Pulmonary artery endothelial cell (primary cell): ENCODE measurements at places on chromosomes 4 and X.

- DNase-seq, result no peak
Observed at GRCh38 chrX:40278340-40279090, 180.8 kb upstream of the BCOR start.

GRCh38 chr4:79178760-79179159 lies 147.1 kb downstream of the NAA11 start:
- no peak for DNase-seq

GRCh38 chrX:95764972-95765451 lies 919.6 kb upstream of the DIAPH2 start:
- DNase-seq, result no peak

GRCh38 chr4:15068298-15068697 lies 66.0 kb downstream of the CPEB2 start:
- no peak for DNase-seq

DNA sequence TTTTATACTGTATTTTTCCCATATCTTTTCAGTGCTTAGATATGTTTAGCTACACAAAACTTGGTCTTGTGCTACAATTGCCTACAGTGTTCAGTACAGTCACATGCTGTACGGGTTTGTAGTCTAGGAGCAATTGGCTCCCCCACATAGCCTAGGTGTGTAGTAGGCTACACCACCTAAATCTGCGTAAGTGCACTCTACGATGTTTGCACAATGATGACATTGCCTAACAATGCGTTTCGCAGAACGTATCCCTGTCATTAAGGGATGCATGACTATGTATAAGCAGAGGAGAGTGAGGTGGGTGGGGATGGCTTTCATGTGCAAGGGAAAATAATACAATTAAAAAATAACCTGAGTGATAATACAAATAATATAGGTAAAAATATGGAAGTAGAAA lies 131.4 kb downstream of the GBA3 start:
- no peak for DNase-seq

DNA sequence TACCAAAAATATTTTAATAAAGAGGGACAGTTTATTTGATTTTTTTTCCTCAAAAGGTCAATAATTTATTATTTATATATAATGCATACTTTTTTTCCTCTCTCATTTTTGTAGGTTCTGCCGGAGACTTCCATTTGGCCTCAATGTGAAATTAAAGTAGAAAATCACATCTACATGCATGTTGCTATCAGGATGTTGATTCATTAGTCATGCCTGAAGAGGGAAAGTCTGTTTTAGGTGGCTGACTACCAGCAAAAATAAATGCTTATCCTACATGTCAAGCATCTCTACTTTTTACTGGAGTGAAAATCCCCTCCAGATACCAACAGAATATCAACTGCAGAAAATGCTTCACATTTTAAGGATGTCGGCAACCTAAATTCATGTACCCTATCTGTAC lies 41.5 kb downstream of the KIAA0232 start:
- no peak for DNase-seq

DNA sequence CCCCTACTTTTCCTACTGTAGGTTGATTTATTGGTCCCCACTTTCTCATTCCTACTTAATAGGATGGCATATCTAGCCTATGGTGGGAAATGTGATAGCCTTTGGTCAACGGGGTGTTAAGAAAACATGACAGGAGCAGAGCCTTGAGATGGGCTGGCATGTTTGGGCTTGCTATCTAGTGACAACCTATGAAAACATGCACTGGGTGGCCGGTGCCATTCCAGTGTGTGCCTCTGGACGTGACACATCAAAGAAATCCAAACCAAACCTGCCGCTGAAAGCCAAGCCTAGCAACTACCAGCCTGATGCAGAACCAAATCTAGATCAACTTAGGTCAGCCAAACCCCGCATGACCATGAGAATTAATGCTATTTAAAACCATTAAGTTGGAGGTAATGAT lies 317.6 kb downstream of the DMD start:
- no peak for DNase-seq

- no peak for DNase-seq
Observed at GRCh38 chrX:14347523-14347922, 181.8 kb upstream of the GLRA2 start.

DNA sequence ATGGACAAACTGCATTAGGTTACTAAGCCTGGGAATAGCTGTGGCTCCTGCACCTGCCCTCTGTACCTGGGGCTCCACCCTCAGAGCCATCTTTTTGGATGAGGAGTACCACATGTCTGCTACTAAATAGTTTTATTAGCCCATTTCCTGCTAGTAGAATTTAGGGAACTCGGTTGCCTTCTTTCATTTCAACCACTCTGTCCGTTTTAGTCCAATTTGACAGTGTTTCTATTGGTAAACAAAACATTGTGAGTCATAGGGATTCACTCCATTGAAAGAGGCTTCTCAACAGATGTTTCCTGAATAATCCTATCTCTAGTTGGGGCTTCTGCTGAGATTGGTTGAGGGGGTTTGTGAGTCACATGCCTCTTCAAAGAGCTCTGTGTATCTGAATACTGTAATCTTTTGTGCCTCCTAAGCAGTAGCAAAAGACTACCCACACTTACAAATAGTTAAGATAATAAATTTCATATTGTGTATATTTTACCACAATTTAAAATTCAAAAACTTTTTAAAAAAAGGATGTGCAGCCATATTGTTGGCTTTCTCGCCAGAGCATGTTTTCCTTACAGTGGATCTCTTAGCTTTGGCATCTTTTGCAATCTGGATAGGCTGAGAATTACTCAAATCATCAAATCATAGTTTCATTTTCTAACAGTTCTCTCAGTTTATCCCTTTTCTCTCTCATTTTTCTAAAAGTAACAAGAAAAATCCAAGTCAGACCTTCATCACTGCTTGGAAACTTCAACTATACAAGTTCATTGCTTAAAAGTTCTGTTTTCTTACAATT lies 9.9 kb downstream of the FAM200B start:
- DNase-seq, result peak; percentile 30

DNA sequence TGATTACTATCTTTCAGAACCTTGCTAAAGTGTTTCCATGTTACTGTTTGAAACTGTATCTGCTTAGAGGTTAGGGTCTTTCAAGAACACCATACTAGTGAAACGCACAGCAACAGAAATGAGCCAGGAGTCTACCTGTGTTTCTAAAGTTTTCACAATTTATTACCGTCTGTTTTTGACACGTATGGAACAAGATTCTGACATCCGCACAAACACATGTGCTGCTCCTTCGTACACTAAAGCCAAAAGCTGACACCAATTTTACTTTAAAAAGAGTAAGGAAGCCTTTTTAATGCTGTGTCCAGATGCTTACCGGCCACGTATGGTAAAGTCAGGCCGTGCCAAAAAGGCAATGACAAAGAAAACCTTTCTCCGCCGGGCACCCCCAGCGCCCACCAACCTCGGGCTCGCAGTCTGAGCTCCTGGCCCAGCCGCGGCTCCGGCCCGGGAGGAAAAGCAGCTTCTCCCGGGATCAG lies 532 bp downstream of the RPS4X start:
- no peak for DNase-seq

DNA sequence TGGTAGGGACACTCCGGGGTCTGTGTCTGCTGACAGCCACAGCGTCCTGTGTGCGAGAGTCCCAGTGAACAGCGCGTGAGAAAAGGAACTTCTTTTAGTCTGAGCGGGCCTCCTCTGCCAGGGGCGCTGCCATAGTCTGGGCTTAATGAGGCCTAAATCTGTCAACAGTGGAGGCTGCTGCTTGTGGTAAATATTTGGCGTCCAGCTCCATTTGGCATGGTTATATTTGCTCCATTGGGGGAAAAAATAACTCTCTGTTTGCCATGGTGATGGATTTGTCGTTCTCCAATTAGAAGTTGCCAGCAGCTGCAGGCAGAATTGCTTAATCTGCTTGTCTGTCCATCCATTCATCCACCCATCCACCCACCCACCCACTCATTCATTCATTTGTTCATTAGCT lies 71.4 kb upstream of the PSAPL1 start:
- DNase-seq, result no peak

GRCh38 chr4:6449746-6450369 lies 22.6 kb downstream of the PPP2R2C start:
- DNase-seq, result no peak

- DNase-seq, result no peak
Observed at GRCh38 chrX:2741386-2741785, 10.5 kb upstream of the XG start.

DNA sequence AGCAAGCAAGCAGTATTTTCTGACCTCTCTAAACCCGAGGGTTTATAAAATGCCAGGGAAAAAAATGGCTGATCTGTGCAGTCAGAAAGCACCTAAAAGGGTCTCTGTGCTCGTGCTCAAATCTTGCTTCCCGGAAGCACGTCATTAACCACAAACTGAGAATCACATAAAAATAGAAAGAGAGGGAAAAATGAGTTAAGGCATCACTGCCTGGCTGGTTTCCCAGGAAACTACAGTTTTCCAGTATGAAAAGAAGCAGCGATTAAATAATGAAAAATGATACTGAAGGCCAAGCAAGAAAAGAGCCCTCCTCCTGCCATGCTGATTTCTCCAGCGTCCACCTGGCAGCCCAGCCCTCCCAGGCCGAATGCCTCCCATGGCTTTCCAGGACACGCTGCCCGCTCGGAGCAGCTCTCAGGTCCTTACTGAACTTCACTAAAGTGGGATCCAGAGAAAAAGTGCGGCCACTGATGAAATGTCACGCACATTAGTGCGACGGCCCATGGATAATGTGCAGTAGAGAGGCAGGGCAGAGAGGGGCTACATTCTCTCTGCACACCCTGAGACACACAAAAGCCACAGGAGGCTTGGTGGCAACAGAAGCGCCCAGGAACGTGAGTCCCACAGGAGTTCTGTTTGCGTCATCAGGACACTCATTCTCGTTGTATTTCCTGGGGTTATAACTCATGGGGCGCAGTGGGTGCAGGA lies 80.4 kb downstream of the WFS1 start:
- DNase-seq, result no peak

GRCh38 chrX:15790769-15791290 lies 546 bp downstream of the ZRSR2 start:
- no peak for DNase-seq

GRCh38 chr4:136241221-136241986 lies 1290.9 kb downstream of the PCDH18 start:
- no peak for DNase-seq

DNA sequence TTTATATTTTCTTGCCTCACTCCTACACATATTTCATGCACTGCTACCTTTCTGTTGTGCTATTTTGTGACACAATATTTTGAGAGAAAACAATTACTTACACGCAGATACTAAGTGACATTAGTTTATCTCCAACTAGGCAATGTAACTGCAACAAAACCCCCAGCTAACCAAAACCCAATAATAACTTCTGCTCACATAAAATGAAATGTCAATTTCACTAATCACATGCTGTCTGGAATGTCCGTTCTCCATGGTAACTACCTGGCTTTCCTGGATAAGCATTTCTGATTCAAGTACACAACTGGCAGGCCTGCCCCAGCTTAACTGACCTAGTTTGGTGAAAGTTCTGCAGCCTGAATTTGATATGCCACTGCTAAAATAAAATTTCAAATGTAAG lies 313.5 kb downstream of the TMA16 start:
- DNase-seq, result no peak

DNA sequence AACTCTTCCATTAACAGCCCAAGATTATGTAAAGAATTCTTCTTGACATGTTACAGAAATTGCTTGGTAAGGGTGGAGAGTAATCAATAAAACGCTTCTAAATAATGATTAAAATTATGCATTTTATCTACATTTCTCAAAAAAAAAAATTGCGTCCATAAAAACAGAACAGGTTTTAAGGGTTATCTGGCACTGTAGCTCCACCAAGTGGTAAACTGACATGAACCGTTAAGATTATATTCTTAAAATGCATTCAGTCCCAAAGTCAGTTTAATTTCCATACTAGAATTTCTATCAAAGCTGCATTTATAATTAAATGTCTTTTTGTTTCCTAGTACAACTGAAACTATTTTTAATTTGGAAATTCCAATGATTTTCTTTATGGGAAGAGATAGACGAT lies 214.0 kb upstream of the UGT8 start:
- peak; percentile 11 for DNase-seq

DNA sequence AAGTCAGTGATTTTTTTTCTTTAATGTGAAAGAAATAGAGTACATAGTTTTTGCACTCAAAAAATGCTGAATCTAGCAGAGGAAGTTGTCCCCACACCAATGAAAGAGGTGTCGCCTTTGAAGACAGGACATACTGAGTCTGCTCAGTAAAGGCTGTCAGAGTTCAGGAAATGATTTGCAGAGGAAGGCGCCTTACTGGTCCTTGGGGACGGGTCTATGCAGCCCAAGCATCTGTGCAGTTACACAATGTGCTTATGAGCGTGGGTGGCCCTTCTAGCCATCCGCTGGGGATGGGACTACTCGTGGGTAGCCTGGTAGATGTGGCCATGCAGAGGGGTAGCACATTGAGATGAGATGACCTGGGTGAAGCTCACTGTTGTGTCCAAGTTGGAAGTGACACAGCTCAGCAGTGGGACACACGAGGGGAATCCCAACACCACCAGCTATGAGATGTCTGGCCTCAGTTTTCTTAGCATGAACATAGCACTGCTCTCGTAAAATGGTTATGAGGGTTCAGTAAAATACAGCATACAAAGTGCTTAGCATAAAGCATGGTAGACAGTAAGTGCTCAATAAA lies 116.5 kb upstream of the RBPJ start:
- DNase-seq, result no peak

DNA sequence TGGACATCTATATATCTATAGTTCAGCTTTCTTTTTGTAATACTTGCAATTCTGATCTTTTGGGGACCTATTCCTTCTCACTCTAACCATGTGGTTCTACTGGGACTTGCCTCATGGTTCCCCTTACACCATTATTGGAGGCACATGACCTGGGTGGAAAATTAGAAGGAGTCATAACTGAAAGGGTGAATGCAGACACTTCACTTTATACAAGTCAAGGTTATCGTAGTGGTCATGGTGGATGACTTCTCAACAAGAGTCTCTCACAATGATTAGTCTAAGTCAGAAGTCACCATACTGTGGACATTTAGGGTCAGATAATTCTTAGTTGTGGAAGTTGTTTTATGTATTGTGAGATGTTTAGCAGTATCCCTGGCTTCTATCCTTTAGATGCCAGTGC lies 10.5 kb upstream of the EIF4E start:
- no peak for DNase-seq
